Fibroblast of skin of back (primary cell): ENCODE measurements at places on chromosomes 4 and X.

- peak; percentile 86 for DNase-seq
Measured at GRCh38 chr4:7004331-7004730, 38.8 kb upstream of the TADA2B start.

DNA sequence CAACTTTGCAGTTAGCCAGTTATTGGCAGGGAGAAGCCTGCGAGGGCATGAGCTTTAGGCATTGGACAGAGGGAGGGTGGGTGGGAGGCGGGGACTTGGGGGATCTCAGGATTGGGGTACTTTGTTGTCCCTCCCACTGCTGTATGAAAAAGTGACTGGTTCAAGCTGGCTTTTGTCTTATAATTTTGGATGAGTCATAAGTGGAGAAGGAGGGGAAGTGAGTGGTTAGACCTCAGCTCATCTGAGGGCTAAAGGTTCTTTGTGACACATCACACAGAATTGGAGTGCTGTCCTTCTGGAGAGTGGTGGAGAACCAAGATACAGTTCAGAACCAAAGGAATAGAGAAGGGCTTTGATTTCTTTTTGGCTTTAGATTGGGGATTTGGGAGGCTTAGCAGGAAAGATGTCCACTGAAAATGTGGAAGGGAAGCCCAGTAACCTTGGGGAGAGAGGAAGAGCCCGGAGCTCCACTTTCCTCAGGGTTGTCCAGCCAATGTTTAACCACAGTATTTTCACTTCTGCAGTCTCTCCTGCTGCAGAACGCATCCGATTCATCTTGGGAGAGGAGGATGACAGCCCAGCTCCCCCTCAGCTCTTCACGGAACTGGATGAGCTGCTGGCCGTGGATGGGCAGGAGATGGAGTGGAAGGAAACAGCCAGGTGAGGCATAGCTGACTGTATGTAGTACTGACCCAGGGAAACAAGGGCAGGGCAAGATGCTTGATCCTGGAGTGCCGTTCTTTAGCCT is at the start of gene SLC4A4:
TSS of gene SLC4A4 (plus strand) at position 175 of the 748 bp plus-strand sequence.
- DNase-seq, result peak; percentile 68

DNA sequence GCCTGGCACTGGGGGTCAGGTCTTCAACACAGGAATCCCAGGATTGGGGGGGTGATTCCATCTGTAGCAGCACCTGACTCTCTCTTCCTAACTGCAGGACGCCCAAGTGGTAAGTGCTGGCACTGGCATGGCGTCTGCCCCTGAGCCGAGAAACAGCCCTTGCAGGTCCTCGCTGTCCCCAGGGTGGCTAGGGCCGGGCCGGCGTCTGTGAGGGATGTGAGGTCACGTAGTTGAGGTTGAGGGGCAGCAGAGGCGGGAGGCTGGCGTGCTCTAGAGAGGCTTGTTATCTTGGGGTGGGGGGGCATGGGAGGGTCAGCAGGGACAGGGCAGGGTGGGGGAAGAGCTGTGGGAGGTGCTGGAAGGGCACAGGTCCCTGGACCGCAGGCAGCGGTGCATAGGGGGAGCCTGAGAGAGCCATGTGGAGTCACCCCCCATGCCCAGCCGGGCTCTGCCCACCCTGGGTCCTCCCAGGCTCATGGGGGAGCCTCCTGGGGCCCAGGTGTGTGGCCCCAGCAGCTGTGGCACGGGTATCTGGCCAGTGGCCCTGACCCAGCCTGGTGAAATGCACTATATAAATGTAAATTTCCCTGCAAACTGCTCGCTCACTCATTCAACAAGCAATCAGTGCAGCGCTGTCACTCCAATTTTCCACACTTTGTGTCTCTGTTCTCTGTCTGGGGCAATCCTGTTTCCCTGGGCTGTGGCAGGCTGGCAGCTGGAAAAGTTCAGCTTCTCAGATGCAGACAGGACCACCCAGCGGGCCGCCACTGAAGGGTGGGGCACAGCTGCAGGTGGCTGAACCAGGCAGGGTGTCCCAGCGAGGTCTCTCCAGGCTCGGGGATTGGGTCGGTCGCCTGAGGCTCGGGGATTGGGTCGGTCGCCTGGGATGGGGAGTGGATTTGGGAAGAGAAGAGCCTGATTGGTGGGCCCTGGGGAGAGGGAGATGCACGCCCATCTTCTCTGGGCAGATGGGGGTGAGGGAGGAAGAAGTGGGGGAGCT is 102.2 kb upstream of the NKX1-1 start:
- no peak for DNase-seq

DNA sequence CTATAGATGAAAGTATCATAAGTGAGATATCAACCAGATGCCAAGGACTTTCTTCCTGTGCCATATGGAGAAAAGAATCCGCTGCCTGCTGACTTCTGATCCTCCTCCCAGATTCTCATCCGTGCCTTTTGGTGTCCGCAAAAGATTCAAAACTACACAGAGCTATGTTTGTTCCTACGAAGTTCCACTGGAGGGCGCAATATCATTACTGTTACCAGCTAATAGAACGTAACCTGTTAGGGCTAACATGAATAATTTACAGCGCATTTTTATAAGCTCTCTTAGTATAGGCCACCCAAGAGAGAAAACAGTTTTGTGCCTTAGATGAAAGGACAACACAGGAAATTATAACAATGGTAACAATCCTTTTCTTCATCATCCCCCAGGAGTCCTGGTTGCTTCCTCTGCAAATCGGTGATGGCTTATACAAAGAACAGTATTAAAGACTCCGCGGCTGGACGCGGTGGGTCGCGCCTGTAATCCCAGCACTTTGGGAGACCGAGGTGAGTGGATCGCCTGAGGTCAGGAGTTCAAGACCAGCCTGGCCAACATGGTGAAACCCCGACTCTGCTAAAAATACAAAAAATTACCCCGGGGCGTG is 22.8 kb upstream of the CENPVL3 start:
- DNase-seq, result peak; percentile 49

GRCh38 chr4:173835903-173836302 is 305.9 kb upstream of the HAND2 start:
- peak; percentile 13 for DNase-seq

GRCh38 chr4:167136270-167136669 is 98.0 kb downstream of the SPOCK3 start:
- no peak for DNase-seq

DNA sequence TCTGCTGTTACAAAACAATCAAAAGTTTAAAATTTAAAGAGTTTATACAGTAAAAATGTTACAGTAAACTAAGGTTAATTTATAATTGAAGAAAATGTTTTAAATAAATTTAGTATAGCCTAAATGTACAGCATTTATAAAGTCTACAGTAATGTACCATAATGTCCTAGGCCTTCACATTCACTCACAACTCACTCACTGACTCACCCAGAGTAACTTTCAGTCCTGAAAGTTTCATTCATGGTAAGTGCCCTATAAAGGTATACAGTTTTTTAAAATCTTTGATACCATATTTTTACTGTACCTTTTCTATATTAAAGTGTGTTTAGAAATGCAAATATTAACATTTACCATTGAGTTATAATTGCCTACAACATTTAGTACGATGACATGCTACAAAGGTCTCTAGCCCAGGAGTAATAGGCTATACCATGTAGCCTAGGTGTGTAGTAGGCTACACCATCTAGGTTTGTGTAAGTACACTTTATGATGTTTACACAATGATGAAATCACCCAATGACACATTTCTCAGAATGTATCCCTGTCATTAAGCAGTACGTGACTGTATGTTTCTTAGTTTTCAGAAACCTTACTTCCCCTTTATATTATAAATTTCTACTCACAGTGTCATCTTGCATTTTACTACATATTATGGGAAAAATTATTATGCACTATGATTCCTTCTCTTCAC is 320.8 kb downstream of the ADAM29 start:
- DNase-seq, result no peak

DNA sequence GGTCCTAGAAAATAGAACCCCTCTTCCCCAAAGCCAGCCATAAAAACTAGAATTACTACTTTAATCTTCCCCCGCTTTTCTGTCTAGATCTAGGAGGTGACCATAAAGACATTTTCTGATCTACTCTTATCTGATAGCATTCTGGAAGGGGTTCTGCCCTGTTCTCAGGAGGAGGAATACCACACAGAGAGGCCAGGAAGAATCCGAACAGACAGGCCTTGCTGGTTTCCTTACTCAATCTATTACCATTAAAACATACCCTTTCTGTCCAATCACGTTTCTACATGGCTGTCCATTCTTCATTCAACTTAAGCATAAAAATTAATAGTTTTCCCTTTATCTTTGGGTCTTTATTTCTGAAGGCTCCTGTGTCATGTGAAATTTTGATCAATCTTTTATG is 198.7 kb downstream of the GPAT3 start:
- DNase-seq, result no peak

GRCh38 chrX:17596546-17597205 is 140.6 kb upstream of the SCML1 start:
- peak; percentile 73 for DNase-seq

- no peak for DNase-seq
Measured at GRCh38 chr4:142697320-142697719, 148.8 kb downstream of the INPP4B start.

DNA sequence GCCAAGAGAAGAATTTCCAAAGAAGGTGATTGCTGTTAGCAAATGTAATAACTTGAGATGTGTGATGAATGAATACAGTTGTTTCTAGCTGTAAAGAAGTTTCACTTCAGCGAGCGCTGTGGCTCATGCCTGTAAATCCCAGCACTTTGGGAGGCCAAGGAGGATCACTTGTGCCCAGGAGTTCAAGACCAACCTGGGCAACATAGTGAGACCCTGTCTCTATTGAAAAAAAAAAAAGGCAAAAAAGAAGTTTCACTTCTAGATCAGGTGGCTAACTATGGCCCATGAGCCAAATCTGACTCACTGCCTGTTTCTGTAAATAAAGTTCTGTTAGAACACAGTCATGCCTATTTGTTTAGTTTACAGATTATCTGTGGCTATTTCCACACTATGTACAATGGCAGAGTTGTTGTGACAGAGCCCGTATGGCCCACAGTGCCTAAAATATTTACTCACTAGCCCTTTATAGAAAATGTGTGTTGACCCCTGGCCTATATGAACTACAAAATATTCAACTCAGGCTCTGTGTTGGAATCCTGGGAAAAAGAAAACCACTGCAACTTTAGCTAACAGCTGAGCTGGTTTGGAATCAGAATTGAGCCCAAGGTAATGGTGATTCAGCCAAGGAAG is 54.1 kb upstream of the PRPS1 start:
- peak; percentile 49 for DNase-seq

- no peak for DNase-seq
Measured at GRCh38 chr4:73916172-73916925, 47.2 kb downstream of the CXCL1 start.

DNA sequence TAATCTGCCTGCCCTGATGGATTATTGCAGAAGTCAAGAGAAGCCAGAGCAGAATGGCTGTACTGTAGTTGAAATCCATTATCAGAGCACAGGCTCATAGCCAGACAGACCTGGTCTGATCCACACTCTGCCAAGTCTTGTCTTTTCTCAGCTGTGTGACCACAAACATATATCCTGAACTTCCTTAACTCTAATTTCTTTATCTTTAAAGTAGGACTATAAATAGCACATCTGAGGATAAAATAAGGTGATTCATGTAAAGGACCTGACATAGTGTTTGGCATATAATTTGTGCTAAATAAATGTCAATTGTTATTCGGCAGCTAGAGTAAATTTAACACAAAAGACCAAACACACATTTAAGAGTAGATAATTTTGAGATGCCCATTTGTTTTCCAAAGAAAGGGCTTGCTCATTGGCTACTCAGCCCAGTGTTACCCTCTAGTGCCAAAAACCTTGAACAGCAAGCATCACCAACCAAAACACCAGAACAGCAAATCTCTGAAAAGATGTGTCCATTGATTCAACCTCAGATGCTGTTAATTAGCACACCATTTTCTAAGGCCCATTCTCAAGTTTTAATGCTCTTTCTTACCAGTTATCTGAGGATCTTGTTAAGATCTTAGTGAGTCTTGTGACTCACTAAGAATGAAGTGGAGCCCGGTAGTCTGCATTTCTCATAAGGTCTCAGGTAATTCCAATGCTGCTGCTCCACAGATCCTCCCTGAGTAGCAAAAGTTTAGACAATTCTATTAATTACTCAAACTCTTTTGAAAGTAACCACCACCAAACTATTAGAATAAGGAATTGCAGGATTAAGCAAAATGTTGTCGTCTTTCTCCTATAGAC is 108.8 kb downstream of the HHIP start:
- peak; percentile 32 for DNase-seq

GRCh38 chrX:22136711-22137110 is 104.6 kb downstream of the PHEX start:
- DNase-seq, result no peak

GRCh38 chr4:74969507-74970474 is 36.9 kb downstream of the PARM1 start:
- no peak for DNase-seq

GRCh38 chr4:19880206-19880605 is 371.5 kb upstream of the SLIT2 start:
- no peak for DNase-seq

- no peak for DNase-seq
Measured at GRCh38 chr4:69523385-69524132, 27.9 kb upstream of the UGT2B4 start.

GRCh38 chr4:118586357-118586790 is 98.8 kb upstream of the METTL14 start:
- DNase-seq, result no peak
